ENCODE measurements at places on chromosomes 3 and 15.

DNA sequence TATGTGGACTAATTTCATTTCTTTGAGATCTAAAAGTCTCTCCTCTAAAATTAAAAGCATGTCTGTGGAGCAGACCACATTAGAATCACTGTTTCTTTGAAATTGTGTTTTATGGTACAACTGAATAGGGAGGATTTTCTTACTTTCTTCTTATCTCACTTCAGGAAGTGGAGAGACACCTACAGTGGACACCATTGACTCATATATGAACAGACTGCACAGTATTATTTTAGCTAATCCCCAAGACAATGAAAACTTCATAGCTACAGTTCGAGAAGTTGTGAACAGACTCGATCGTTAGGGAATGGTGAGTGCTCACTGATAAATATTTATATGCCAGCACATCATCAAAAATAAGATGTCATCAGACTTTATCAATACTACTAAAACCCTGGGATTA is 58.3 kb downstream of the HMG20A start:
- no peak for DNase-seq

GRCh38 chr3:157111518-157111917 is 48.4 kb downstream of the CCNL1 start:
- no peak for DNase-seq

DNA sequence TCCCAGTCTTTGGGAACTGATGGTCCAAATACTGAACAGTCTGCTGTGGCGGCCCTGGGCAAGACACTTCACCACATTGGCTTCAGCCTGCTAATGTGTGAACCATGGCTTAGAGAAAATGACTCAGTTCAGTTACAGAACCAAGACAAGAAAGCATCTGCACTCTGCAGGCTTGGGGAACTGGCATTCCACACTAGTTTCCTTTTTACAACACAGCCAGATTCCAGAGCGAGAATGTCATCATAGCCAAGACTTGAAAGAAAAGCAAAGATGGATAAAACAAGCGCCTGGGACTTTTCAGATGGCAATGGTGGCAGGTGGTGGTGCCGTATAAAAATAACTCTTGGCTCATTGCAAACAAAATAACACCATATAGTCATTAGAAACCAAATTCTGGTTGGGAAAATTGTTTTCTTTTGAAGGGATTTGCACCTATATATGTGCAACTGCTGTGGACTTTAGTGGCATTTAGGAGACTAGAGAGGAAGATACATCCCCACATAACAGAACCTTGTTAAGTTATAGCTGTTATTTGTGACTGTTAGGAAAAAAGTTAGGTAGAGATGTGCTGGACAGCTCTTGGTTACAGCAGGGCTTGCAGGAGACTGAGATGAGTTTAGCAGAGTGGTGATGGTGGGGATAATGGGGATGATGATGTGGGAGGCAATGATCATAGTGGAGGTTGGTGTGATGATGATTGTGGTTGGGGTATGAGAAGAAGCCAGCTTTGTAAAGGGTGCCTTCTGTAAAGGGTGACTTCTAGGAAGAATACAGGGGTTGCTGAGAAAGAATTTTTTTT is 273.6 kb downstream of the THRB start:
- no peak for DNase-seq

DNA sequence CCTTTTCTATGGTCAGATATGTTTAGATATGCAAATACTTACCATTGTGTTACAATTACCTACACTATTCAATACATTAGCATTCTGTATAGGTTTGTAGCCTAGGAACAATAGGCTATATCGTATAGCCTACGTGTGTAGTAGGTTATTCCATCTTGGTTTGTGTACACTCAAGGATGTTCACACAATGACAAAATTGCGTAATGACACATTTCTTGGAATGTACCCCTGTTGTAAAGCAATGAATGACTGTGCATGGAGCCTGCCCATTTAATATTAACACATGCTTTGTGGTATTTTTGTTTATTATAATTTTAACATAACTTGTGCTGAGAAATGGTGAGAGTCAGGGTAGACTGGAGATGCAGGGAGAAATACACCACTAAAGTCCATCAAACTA is 154.9 kb downstream of the LEKR1 start:
- no peak for DNase-seq

DNA sequence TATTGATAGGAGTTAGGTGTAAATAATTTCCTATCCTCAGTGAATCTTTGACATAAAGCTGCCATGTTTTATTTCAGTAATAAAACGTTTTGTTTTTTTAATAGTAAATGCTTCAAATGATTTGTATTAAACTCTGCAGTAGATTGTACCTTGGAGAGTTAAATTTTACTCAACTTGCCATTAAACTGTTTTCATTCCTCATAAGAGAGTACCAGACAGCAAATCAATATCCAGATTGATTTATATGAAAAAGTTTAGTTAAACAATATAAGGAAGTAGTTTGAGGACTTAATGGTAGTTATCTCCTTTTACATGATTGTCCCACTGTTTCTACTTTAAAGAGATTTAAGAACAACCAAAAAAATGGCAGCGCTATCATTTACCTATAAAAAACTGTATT is 18.4 kb downstream of the ALDH1A2 start:
- no peak for DNase-seq

- DNase-seq: no peak
These were observed 1205.5 kb downstream of the ROBO1 start for GRCh38 chr3:78562328-78562727.

- DNase-seq: no peak
These were observed 2.0 kb upstream of the RNF111 start for GRCh38 chr15:58985443-58985842.

DNA sequence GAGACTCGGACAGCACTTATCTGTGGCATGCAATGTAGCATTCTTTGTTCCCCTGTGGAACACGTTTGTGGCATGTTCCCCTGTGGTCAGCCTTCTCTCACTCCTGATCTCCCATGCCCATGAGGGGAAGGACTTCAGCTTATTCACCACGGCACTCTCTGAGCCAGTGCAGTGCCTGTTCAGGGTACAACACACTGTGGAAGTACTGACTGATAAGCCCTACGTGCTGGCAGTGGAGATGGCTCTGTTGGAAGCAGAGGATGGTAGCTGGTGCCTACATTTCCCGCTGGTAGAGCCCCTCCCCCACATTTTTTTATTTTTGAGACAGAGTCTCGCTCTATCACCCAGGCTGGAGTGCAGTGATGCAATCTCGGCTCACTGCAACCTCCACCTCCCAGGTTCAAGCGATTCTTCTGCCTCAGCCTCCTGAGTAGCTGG is 43.5 kb upstream of the ETV5 start:
- no peak for DNase-seq

GRCh38 chr15:48064421-48064820 is 56.4 kb upstream of the SLC24A5 start:
- no peak for DNase-seq

DNA sequence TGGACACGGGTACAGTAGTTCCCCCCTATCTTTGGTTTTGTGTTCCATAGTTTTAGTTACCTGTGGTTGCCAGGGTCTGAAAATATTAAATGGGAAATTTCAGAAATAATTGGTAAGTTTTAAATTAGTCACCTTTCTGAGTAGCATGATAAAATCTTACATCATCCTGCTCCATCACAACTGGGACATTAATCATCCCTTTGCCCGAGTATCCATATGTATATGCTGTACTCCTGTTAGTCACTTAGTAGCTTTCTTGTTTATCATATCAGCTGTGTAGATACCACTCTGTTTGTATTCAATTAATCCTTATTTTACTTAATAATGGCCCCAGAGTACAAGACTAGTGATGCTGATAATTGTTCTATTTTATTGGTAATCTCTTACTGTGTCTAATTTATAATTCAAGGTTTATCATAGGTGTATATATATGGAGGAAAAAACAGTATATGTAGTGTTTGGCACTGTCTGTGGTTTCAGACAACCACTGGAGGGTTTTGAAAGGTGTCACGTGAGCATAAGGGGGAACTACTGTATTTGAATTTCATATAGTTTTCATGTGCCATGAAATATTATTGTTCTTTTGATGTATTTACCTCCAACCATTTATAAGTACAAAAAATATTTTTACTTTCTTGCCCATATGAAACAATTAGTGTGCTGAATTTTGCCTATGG is 41.4 kb downstream of the CTDSPL2 start:
- DNase-seq: no peak

- no peak for DNase-seq
These were observed 45.4 kb downstream of the LIPC start for GRCh38 chr15:58477170-58477569.

- DNase-seq: no peak
These were observed 136.1 kb upstream of the LMCD1 start for GRCh38 chr3:8365541-8365940.

DNA sequence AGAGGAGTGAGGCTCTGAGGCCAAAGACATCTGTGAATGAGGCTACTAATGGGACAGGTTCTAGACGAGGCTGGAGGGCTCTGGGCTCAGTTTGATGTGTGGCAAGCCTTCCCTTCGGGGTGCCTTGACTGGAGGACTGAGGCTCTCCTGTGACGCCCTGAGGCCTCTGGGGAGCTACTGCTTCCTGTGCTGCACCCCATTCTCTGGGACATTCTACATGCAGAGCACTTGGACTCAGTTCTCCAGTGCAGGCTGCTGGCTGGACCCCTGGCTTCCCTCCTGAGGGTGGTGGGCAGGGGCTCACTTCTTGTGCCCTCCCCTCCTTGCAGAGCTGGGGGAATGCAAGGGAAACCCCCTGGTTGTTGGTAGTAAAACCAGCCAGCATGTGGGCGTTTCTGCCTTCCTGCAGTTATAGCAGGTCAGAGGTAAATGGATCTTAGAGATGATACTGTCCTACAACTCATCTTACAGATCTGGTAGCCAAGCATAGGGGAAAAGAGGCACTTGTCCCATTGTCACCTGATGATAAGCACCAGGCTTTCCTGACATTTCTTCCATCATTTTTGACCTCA is 133.3 kb downstream of the CHDH start:
- DNase-seq: no peak

- DNase-seq: no peak
These were observed 71.3 kb downstream of the SPRED1 start for GRCh38 chr15:38323895-38324294.

- no peak for DNase-seq
These were observed 30.8 kb downstream of the ARHGEF26 start for GRCh38 chr3:154151969-154152368.

- no peak for DNase-seq
These were observed 106.7 kb upstream of the SNRPN start for GRCh38 chr15:24848050-24848449.

DNA sequence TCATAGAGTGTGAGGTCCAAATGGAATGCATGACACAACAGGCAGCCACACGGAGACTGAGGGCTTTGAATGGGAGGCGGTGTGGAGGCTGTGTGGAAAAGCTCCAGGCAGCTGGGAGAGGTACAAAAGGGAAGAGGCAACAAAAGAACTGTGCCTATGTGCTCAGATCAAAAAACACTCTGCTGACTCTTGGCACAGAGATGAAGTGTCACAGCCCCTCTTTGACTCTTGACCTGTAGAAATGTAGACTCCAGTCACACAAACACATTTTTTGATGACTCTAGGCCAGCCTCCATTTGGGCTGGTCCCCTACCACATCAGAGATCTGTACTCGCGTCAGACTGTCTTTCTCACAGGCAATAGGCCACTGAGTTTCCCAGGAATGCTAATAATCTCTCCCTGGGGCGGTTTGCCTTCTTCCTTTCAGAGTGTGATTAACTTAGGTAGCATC is 456.0 kb downstream of the TUSC7 start:
- DNase-seq: no peak

DNA sequence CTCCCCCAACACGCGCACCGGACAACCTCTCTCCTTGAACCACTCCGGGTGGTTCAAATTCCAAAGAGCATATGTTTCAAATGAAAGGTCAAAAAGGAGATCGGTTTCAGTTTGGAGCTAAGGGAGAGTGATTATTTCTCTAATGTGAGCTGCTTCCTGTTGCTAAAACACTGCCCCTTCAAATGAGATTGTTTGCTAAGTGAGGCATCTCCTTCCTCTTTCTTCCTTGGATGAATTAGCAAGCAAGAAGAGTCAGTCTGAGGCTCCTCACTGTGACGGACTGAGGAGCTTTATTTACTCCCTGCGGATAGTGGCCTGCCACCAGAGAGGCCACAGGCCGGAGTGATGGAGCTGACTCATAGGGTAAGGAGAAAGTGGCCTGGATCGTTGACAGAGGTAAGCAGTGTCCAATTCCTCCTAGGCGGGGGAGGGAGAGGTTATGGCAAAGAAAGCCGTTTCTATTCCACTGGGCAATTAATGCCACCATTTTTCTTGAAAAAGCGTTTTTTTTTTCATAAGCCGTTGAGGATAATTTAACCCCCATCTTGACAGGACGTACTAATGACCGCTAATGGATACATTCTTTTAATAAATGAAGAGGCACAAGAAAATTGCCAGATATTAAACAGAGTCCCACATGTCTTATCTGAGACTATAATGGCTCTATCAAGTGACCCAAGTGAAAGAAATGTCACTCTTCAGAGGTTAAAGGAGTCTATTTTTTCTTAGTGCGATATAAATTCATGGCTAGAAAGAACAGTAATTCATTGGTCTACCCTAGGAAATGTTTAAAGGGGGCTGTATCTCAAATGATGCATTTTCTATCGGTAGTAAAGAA is 167.0 kb upstream of the ANKRD28 start:
- no peak for DNase-seq

DNA sequence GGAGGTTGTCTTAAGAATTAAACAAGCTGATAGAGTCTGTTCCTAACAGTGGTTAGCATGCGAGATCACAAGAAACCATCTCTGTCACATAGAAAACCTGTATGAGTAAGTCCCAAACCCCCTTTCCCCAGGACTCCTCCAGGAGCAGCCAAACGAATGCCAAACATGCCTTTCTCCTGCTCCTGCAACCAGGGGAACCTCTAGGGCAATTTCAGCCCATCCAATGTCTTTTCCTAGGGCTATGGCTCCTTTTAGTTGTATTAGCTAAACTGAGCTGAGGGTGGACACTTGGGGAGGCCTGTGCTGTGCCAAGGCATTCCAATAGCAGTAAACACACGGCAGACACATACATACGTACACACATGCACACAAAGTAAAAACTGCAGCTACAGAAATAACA is 36.5 kb upstream of the TIMP4 start:
- no peak for DNase-seq

DNA sequence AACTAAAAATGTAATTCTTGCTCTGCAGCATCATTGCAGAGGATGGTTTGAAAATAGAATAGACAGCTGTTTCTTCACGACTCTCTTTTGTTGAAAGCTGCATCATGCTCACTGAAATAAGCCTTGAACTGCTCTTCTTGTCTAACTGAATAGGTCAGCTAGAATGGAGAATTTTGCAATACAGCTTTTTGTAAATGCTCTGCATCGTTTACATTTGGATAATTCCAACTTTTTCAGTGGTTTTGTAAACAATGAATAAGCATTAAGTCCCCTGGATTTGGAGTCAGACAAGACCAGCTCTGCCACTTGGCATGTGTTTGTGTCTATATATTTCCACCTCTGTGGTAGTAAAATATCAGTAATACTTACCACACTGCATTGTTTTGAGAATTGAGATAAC is 95.2 kb downstream of the PLSCR2 start:
- no peak for DNase-seq

GRCh38 chr3:129564981-129565644 is 22.1 kb downstream of the H1-8 start:
- no peak for DNase-seq

- no peak for DNase-seq
These were observed 156.8 kb downstream of the TBC1D5 start for GRCh38 chr3:17585394-17586325.

Data from CD8-positive, alpha-beta T cell (primary cell).